Hematopoietic multipotent progenitor cell (in vitro differentiated cells): ENCODE measurements at places on chromosomes 5 and 9.

GRCh38 chr5:73286896-73287295 is 113.9 kb downstream of the TMEM174 start:
- DNase-seq = no peak

DNA sequence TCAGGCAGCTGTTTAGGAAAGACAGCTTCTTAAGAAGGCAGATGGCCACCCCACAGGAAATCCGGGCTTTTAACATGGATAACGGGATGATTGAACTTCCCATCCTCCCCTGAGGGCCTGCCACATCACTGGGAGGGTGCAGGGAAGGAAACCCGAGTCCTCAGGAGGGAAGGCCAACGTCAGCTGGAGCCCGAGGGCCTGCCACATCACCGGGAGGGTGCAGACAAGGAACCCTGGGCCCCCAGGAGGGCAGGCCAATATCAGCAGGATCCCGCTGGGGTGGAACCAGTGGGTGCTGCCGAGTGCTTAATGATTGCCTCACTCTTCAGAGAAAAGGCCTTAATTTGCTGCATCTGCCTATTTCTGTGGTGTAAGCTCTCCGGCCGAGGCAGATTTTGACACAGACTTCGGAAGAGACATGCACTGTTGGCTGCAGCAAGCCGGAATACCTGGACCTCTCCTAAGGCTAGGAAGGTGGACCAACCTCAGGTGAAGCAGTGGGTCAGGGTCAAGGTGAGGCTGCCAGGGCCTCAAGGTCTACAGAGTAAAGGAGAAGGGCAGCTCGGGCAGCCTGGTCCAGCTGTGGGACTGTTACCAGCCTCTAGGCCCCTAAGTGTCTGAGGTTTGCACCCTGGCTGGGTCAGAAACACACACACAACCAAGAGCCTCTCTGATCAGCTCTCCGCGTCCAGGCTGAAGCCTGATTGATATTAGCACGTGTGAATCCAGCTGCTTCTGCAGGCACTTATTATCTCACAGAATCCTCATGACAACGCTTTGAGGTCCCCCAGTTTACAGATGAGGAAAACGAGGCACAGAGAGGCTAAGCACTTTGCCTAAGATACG is 14.8 kb upstream of the COL5A1 start:
- DNase-seq = no peak

DNA sequence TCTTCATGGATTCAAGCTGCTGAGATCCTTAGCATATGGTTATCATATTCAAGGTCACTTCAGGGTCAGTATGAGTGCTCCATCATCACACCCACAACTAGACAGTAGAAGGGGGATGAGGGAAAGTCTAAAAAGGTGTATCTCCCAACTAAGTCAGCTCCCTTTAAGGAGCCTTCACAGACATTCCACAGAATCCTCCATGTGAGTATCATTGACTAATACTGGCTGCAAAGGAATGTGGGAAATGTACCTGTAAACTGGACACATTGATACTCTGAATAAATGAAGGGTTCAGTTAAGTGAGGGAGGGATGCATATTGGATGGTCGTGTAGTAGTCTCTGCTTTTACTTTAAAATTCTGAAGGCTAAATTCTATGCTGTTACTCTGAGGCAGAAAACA is 330.7 kb downstream of the LRRC70 start:
- no peak for DNase-seq

GRCh38 chr5:153555420-153556114 is 65.1 kb downstream of the GRIA1 start:
- no peak for DNase-seq

DNA sequence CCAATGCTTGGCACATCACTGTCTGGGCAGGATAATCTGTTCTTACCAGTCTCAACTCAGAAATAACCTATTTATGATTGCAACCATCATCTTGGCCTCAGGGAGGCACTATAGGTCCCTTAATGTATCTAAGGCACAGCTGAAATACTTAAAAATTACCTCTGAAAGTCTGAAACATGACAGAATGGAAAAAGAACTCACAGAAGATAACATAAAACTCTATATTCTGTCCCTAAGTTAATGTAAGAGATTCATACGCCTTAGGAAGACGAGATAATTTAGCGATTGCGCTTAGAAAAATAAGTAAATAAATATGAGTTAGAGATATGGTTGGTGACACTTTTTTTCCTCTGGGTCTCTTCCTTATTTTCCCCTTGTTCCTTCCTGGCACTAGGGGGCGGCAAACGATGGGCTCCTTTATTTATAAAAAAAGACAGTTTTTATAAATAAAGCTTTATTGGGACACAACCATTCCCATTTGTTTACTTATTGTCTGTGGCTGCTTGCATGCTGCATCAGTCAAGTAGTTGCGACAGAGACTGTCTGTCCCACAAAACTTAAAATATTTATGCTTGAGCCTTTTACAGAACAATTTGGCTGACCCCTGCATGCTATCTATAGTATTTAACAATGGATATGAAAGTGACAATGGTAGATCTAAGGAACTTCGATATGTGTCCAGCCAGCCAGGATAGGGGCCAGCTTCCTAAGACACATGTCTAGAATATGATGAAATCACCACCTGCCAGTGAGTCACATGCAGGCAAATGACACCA is 79.6 kb downstream of the PDE4D start:
- DNase-seq = peak; percentile 87

GRCh38 chr5:96054311-96055030 is 92.8 kb upstream of the ELL2 start:
- no peak for DNase-seq

- no peak for DNase-seq
These were observed 612.1 kb downstream of the PTPRD start for GRCh38 chr9:10000669-10001068.

- no peak for DNase-seq
These were observed 8.3 kb downstream of the OLFM1 start for GRCh38 chr9:135095470-135096407.

DNA sequence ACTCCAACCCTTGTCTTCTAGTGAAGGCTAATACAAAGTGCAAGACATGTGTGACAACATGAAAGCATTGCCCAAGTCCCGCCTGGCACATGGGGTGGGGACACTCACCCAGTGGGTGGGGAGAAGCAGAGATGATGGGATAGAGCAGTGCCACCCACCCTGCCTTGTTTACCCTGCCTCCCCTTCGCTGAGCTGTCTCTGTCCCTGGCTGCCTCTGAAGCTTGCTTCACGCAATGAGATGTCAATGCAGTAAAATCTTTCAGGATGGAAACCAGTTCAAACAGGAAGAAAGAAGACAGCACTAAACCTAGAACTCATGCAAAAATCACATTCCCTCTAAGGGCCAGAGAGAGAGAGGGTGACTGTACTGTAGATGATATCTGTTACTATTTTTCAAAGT is 148.0 kb downstream of the INSYN2B start:
- DNase-seq = no peak

GRCh38 chr5:89117124-89117644 is 234.2 kb upstream of the MEF2C start:
- peak; percentile 34 for DNase-seq

- DNase-seq = no peak
These were observed 86.0 kb upstream of the PLPP1 start for GRCh38 chr5:55620766-55621160.

DNA sequence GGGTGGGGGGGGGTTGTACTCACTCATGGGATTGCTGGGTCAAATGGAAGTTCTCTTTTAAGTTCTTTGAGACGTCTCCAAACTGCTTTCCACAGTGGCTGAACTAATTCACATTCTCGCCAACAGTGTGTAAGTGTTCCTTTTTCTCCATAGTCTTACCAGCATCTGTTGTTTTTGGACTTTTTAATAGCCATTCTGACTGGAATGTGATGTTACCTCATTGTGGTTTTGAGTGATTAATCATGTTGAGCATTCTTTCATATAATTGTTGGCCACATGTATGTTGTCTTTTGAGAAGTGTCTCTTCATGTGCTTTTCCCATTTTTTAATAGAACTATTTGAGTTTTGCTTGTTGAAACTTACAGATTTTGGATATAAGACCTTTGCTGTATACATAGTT is 94.9 kb upstream of the PLPPR1 start:
- DNase-seq = no peak

DNA sequence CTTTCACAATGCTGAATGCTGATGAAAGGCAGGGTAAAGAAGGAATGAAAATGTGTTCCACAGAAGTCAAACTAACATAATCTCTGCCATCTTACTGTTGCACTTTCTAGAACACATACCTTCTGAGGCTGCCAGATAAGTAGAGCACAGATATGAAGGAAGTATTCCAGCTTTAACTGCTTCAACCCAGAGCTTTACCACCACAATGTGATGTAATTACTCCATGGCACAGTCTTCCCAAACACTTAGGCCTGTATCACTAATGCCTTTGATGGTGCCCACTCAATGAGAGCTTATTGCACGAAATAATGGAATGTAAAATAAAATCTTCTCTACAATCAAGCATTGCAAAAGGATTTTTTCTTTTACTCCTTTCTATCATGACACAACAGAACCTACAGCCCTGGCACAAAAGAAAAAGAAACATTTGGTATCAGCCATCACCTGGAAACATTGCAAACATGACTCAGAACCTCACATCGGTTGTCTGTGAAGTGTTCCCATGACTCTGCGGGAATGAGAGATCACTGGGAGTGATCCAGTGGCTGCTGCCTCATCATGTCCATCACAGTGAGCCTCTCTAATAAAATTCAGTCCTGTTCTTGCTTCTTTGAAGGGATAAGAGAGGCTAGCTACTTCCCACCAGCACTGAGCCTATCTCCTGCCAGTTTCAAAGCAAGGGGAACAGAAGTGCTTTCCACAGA is 385.8 kb downstream of the EFNA5 start:
- no peak for DNase-seq

DNA sequence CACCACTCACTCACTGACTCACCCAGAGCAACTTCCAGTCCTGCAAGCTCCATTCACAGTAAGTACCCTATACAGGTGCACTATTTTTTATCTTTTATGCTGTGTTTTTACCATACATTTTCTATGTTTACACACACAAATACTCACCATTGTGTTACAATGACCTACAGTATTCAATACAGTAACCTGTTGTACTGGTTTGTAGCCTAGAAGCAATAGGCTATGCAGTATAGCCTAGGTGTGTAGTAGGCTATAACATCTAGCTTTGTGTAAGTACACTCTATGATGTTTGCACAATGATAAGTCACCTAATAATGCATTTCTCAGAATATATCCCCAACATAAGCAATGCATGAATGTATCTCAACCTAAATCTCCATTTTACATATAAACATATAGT is 541.1 kb downstream of the NR2F1-AS1 start:
- no peak for DNase-seq

GRCh38 chr9:123974471-123974870 is 37.1 kb upstream of the LHX2 start:
- DNase-seq = no peak

DNA sequence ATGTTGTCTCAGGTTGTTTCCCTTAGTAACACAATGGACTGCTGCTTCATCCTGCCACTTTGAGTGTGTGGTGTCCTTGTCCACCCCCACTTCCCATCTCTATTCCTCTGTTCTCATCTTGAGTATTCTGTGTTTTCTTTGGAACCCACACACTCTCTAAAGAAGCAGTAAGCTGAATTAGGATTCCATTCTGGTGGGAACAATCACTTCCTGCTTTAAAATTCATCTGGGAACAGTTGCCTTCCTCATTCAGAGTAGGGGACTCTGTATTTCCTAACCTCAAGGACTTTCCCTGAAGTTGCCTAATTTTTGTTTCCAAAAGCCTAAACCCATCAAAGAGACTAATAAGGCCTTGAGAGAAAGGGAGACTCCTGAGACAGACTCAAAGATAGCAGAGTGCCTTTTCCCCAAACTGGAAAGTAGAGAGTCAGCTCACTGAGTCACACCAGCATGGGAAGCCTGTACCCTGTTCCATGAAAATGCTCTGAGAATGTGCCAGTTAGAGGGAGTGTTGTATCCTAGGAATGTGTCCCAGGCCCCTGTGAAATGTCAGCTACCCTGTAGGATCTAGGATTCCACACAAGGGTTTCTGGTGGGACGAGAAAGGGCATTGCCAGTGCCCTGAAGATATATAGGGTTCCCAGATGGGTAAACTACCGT is 63.6 kb downstream of the CCDC192 start:
- no peak for DNase-seq

DNA sequence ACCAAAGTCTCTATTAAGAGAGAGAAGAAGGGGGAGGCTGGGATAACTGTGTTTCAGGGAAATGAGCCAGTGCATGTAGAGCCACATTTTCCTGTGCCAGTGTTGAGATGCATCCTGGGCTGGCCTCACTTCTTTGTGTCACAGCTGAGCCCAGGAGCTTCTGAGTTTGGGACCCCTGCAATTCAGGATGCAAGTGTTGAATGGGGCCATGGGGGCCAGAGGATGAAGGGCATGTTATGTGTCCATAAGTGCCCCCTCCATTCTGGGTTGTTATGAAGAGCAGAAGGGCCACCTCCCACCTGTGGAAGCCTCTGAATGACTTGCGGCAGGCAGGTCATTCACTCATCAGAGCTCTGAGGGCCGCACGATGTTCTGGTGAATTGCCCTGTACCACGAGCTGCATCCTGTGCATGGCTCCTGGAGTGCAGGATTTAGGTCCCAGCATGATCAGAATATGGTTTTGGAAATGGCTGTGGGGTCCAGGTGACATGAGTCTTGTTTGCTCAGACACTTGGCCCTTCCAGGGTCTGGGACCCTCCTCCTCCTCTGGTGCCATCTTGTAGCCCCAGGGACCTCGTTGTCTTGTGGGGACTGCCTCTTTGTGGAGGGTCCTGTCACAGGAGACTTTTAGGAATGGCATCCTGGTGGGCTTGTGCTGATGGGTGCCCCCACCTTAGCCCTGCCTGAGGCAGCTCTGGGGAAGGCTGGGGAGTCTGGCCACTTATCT is 115.4 kb upstream of the PITX1 start:
- DNase-seq = no peak

DNA sequence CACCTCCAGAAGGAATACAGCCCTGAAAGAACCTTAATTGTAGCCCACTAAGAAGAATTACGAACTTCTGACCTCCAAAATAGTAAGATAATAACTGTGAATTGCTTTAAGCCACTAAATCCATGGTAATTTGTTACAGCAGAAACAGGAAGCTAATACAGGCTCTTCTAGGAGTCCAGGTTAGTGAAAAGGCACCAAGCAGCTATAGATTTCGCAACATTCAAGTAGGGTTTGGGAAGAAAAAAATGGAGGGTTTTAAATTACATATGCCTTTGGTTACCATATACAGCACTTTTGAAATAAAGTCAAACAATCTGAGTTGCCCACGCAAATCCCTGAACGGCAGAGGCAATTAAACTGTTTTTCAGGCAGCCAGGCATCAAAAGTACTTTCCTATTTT is 1.7 kb upstream of the ACTL7A start:
- DNase-seq = no peak

DNA sequence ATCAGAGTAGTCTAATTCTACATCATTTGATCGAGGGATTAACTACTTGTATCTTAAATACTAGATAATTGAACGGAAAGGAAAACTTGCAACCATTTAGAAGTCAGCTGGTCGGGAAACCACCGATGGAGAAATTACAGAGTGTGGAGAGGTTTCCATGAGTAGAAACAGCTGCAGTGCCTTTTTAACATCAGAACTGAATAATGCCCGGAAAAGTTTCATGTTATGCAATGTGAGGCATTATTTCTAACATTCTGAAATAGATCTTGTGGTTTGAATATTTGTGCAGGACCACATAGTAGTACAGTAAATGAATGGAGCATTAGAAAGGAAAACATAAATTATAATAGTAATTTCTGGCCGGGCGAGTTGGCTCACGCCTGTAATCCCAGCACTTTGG is 88.1 kb upstream of the RNF180 start:
- no peak for DNase-seq
